ENCODE measurements at places on chromosomes 2 and 18.

DNA sequence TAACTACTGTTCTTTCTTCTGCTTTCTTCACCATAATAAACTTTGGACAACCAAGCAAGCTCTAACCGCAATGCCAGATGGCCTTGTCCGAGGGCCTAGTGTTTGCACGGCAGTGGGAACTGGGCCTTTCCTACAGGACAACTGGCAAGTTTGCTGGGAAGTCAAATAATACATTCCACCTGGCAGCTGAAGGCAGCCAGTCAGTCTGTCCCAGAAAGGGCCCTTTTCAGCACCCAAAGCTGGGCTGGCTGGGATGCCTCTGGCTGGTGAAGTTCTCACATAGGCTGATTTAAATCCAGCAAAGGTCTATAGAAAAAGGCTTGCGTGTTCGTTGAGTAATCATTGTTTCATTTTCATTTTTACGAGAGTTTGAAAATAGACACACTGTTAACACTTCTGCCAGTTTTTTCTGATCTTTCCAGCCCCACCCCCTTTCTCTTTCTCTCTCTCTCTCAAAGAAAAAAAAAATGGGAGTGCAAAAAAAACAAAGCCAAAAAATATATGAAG, 110.0 kb upstream of the EPAS1 start:
- peak; percentile 96 for ATAC-seq

DNA sequence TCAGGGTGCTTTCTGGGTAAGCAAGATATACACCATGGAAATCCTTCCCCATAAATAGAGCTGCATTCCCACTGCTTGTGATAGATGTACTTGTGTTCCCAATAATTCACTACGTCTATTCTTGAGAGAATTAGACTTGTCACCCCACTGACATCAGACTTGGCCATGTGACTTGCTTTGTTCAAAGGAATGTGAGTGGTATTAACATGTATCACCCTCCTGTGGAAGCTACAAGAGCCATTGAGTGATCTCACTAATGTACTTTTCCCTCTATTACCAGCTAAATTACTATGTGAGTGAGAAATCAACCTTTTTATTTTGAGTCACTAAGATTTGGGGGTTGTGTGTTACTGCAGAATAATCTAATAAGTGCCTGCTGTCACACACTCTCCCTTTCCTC, 176.0 kb downstream of the CCDC178 start:
- no peak for ATAC-seq

DNA sequence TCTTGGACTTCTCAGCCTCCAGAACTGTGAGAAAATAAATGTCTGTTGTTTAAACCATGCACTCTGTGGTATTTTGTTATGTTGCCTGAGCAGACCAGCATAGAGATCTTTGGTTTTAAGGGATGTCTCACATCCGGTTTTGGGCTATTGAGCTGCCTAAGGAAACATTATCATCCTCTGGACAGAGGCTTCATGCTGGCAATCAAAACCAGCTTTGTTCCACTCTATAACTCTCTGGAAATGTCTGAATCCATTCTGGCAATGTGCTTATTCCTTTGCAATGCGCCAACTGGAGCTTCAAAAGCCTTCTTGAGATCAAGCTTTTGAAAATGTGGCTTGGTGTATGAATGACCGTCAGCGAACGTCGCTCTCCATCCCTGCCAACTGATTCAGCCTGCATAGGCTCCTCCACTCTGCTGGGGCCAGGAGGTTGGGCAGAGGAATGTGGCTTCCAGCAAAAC, 183.6 kb upstream of the MGAT5 start:
- no peak for ATAC-seq

DNA sequence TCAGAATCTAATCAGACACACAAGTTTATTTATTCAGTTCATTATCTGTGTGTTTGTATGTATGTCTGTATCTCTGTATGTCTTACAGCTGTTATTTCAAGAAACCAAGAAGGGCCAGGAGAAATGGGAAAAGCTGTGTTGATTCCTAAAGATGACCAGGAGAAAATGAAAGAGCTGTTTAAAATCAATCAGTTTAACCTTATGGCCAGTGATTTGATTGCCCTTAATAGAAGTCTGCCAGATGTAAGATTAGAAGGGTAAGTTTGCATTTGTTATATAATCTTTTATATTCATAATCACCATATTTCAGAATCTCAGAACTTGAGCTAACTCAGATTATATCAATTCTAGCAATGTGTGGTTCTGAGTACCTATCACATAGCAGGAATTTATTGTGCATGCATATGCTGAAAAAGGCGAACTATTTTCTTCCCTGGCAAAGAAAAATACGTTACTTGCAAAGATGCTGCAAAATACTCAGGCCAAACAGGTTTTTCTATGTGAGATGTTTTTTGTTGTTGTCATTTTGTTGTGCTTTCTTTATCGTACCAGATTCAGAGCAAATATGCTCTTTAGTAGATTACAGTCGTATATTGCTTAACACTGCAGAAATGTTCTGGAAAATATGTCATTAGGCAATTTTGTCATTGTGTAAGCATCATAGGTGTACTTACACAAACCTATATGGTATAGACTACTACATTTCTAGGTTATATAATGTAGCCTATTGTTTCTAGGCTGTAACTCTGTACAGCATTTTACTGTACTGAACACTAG, 268.7 kb downstream of the GALNT13 start:
- ATAC-seq = no peak
